ENCODE measurements at places on chromosomes 12 and 14.
A peak's percentile ranks its signal among the peaks of the same experiment; 100 is the strongest.

- no peak for DNase-seq
Observed at GRCh38 chr12:29152223-29152868, 3.3 kb downstream of the FAR2 start.

DNA sequence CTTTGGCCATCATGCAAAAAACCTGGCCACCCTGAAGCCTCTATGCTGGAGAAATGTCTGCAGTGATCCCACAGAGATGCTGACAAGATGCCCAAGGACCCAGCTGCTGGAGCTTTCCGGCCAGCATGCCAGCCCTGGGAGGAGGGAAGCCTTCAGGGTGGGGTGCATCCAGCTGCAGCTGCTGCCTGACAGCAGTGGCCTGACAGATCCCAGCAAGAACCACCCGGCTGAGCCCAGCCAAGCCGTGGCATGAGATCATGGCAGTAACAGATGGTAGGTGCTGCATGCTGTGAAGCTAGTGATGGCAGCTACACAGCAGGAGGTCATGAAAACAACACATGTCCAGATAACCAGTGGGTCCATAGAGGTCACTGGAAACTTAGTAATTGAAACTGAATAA is 13.8 kb downstream of the CLBA1 start:
- DNase-seq, result no peak

DNA sequence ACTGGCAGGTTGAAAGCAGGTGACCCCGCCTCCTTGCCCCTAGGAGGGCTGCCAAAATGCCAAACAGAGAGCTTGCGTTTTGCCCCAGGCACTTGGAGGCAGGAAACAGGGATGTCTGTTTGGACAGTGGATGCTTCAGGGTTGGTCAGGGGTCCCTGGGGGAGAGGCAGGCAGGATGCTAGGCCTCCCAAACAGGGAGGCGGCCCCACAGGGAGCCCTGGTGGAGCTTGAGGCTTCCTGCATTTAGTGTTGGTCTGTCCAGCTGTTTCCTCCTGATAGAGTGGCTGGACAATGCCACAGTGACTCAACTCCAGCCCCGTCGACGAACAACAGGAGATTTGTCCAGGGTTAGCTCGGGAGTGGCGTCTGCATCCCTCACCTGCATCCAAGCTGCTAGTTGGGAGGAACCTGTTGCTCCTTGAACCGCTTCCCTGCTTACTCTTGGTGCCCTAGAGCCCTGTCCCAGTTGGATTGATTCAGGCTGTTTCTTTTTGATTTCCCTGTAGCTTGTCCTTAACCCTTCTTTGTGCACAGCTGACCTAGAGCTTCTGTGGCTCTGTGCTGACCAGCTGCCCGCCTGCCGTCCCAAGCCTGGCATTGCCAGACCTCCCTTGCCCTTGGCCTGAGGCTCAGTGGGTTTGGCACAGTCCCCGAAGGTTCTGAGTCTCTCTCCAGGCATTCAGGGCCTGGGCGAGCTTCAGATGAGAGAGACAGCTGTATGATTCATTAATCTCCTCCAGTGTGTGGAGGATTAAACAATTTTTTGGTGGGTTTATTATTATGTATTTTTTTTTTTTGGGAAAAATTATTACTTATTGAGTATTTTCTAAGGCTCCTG is 45.9 kb downstream of the TSPAN9 start:
- DNase-seq, result no peak

- no peak for DNase-seq
Observed at GRCh38 chr14:88856786-88857366, 32.4 kb downstream of the TTC8 start.

- DNase-seq, result no peak
Observed at GRCh38 chr12:31835276-31835882, 106.6 kb upstream of the AMN1 start.

- DNase-seq, result peak; percentile 20
Observed at GRCh38 chr12:102023343-102023930, 38.4 kb downstream of the WASHC3 start.

GRCh38 chr12:3602488-3602887 is 111.5 kb downstream of the PRMT8 start:
- DNase-seq, result no peak

GRCh38 chr14:99261912-99262787 is 9.8 kb downstream of the BCL11B start:
- DNase-seq, result no peak
